Choroid plexus epithelial cell (primary cell): ENCODE measurements at places on chromosomes 5 and 9.

- DNase-seq = no peak
These were observed 13.9 kb downstream of the STC2 start for GRCh38 chr5:173314166-173314952.

GRCh38 chr9:110891760-110892159 is 146.5 kb downstream of the LPAR1 start:
- DNase-seq = peak; percentile 44

- DNase-seq = peak; percentile 65
These were observed 208.6 kb downstream of the EPB41L4A start for GRCh38 chr5:112210430-112211005.

DNA sequence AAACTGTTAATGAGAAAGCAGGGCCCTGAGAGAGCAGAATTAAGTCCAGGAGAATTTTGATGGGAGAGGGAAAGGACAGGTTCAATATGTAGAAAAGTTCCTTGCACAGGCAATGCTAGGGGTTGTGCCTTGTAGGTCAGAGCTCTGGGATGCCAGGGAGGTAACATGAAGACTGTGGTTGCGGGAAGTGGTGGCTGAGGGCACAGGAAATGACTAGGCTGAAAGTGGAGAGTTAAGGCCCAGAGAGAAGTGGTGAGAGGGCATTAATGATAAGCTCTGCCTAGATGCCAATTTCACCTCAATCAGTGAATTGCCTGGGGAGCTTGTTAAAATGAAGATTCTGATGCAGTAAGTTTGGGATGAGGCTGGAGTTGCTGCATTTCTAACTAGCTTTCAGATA is 31.5 kb upstream of the PPP3R2 start:
- no peak for DNase-seq

DNA sequence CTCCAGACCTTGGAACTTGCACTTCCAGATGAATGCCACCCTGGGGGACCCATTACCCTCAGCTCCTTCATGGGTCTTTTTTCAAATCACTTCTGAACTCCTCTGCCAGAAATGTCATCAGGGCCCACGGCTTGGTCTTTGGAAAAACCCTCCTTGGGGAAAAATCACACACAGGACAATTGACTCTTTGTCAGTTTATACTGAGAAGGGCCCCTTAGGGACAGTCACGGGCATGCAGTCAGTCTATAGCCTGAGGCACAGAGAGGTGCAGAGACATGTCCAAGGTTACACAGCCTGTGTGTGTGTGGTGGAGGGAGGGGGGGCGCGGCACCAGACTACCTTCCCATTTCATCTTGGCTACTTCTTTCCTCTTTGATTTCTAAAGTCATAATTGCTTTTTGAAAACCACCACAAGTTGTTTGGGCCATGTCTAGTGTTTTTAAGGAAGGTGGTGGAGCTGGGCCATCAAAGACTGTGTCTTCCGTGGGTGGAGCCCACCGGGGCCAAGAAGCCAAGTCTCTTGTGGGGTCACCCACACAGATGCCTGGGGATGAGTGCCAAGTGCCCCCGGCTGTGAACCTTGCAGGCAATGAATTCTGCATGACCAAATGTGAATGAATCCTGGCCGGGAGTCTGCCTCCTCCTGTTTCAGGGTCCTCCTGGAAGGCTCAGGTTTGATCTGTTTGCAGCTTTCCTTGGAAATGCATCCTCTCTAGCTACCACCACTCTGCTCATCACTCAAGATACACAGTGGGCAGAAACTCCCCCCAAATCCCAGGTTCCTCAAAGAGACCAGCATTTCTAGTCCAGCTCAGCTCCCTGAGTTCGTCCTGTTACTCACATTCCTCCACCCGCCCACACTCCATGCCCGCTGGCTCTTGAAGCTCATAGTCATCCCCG is 200.1 kb upstream of the TBC1D2 start:
- DNase-seq = peak; percentile 50

DNA sequence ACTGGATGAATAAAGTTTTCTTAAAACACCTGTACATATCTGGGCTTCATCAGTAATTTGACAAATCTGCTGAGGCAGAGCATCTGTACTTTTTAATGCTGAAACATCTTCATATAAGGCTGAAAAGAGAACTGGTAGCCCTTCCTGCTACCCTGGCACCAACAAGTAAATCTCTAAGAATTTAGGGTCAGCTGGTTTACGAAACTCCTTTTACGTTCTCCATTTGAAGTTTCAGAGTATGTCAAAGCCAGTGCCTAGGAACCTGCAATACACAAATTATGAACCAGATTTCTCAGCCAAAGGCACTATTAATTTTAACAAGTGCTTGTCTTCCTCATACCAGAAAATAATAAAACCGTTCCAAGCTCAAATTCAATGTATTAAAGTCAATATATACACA is 3.8 kb downstream of the ZFAND5 start:
- peak; percentile 41 for DNase-seq

DNA sequence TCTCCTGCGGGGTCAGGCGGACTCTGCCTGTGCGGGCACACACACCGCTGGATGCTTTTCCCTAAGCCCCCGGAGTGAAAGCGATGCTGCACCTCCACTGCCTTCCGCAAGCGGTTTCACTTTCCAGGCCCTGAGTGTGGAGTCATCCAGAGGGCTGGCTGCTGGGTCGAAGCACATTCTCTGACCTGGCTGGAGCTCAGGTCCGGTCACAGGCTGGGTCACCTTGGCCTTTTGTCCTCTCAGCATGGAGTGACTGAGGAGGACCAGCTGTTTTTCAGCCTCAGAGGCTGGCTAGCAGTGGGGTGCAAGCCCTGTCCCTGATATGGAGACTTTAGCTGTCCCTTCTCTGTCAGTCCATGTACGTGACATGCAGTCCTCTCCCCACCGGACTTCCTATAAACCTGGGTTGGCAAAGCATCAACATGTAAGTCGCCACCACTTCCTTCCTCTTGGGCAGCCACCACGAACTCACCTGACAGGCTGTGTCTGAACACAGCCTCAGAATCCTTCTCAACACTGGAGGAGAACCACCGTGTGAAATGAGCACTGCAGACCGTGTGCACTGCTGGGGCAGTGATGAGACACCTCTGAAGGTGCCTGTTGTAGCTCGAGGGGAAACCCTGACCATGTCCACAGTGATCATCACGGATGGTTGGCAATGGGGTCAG is 51.3 kb downstream of the GADD45G start:
- DNase-seq = peak; percentile 58

- DNase-seq = peak; percentile 69
These were observed 35.5 kb upstream of the ADAMTSL1 start for GRCh38 chr9:18438300-18438925.

- peak; percentile 71 for DNase-seq
These were observed 154.1 kb upstream of the PAPPA start for GRCh38 chr9:115999498-115999897.

DNA sequence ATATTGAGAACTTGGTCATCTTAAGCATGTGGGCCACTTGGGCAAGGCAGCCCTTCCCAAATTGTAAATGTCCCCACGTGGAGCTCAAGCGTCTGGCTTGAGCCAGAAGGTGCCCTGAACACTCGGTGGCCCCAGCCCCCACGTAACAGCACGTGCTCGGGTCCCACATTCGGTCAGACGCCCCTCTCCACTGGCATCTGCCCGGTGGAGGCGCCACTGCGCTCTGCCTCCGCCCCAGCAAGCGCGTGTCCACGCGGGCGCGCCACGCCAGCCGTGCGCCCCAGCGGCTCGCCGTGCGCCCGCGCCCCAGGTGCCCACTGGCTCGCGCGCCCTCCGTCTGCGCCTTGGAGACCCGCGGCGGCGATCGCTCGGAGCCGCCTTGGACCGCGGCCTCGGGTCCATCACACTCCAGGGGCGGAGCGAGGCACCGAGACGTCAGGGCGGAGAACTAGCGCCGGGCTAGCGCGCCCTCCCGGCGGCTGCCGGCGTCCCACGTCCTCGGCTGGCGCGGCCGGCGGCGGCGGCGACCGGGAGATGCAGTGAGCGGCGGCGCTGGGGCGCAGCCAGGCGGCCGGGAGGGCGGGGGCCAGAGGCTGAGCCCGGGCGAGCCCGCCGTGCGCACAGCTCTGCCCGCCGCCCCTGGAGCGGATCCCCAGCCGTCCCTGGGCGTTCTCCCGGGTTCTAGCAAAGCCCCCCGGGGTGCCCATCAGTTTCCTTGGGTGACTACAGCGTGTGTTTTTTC is at the start of gene PALM2AKAP2:
TSS of gene PALM2AKAP2 (plus strand) at position 488 of the 742 bp plus-strand sequence. CDS start 291 bp downstream, outside the sequence.
- DNase-seq = peak; percentile 54

GRCh38 chr9:98215271-98215670 is 22.8 kb upstream of the CORO2A start:
- DNase-seq = no peak

DNA sequence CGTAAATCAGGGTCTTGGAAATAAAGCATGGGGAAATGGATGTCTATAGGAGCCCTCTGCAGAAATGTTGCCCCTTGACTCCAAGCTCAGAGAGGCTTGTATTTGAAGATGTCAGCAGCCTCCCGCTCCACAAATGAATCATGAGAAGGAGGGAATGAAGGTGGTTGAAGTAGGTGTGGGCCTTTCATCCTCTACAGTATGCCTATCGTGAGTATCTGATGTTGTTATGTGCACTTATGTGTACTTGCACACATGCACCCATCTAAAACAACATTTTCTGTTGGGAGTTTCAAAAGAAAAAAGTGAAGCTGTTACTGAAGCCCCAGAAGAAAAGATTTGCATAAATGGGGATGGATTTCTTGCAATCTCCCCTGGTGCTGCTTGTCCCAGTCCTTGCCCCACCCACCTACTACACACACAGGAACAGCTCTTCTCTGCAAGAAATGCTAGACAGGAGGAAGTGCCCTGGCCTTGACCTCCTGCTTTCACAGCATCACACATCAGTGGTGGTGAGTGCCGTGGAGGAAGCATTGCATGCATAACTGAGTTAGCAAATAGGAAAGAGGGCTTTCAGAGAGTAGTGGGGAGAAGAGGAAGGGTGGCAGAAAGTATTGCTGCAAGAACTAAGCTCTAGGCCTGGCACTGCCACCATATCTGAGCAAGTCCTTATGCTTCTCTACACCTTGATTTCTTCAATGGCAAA is 156.1 kb downstream of the SNX18 start:
- peak; percentile 93 for DNase-seq

- DNase-seq = no peak
These were observed 148.5 kb upstream of the MRPS30 start for GRCh38 chr5:44660251-44660650.

DNA sequence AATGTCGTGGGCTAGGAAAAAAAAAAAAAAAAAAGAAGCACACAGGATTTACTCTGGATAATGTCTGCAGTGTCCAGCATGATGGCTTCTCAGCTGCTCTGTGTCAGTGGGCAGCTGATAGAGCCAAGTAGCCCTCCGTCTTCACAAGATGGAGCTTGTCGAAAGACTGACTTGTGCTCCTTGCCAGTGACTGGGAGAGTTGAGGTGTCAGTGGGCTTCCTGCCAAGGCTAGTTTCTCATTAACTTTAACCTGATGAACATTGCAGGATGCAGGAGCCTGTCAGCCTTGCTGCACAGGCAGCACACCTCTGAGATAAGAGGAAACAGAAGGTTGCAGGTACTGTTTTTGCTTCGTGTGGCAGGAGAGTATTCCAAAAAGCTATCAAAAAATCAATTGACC is 171.4 kb upstream of the SGCD start:
- no peak for DNase-seq

DNA sequence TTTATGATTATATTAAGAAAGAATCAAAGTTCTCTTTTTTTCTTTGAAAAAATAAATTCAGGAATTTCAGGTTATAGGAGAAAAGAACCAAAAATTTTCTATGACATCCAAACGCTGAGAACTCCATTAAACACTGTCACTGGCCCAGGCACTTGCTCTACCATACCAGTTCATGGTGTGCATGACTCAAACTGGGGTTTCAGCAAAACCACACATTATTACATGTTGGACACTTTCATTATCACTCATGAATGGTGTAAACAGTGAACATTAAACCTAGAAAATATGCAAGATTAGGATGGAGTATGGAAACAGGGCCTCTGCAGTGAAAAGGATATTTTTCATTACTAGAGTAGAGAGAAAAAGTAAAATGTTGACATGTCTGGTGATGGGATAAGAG is 369.9 kb upstream of the FAM174A start:
- no peak for DNase-seq

DNA sequence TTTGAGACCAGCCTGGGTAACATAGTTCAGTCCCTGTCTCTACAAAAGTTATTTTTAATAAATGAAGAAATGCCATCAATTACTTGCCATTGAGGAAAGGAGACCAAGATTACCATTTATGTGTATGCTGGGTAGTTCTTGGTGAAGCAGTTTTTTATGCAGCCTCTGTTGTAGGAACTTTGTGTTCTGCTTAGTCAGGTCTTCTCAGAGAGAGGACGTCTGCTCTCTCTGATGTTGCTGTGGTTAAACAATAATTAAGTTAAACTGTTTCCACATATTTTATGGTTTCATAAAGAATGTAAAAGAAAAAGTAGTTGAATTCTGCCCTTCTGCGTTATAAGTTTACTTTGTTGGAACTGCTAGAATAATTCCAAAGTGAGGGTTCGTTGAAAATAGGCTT is 210.5 kb downstream of the KDM4C start:
- DNase-seq = peak; percentile 63

GRCh38 chr5:32095261-32095671 is 78.9 kb downstream of the GOLPH3 start:
- DNase-seq = peak; percentile 52

DNA sequence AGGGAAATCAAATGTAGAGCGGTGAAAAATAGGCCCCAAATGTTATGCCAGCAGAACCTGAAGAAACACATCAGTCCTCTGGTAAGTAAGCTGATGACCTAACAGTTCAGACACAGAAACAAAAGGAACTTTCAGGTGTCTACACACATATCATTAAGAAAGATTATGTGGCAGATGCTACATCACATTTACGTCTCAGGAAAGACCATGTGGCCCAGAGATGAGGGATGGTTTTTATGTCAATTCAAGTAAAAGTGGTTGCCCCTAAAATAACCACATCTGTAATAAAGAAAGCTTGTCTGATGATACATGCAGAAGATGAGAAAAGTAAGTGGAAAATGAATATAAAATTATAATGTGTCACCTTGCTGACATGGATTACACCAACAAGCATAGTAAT is 31.4 kb downstream of the GNAQ start:
- no peak for DNase-seq

GRCh38 chr5:125913200-125913599 is 510.0 kb upstream of the GRAMD2B start:
- DNase-seq = no peak

DNA sequence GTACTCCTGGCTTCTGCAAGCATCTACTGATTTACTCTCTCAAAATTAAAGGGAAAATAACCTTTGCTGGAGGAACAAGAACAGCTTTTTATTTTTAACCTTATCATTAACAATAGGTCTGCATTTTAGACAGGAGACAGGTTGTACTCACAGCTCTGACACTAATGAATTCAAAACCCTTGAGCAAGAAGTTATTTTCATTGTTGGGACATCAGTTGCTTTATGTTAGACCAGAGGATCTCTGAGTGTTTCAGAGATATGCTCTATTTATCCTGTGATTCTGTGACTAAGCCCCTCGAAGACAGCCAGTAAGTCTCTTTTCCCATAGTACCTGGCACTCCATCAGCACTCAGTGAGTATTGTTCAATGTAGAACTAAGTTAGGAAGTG is 190.2 kb upstream of the PCSK5 start:
- DNase-seq = no peak
